ENCODE measurements at places on chromosomes 6 and 20.

DNA sequence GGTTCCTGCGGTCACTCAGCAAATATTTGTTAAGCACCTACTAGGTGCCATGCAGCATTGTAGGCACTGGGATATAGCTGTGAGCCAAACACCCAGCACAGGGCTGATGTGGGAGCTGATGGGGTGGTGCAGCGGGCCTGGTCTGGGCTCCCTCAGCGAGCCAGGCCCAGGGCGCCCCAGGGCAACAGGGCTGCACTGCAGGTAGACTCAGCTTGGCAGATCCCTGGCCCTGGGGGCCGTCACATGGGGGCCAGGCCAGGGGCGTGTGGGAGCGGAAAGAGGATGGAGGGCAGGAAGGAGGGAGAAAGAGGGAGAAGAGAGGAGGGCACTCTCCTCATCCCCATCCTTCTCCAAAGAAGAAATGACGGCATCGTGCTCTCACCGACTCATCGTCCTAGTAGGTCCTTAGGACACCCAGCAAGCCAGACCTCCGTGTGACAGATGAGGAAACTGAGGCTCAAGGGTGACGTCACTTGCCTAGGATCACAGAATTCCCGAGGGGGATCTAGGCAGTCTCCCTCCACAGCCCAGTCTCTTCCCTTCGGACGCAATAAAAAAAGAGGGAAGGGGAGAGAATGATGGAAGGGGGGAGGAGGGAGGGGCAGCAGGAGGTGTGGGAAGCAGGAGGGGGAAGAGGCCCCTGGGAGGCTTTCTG is 53.3 kb downstream of the RBM38 start:
- no peak for DNase-seq

- DNase-seq, result no peak
Measured at GRCh38 chr20:32839982-32840285, 18.8 kb upstream of the EFCAB8 start.

DNA sequence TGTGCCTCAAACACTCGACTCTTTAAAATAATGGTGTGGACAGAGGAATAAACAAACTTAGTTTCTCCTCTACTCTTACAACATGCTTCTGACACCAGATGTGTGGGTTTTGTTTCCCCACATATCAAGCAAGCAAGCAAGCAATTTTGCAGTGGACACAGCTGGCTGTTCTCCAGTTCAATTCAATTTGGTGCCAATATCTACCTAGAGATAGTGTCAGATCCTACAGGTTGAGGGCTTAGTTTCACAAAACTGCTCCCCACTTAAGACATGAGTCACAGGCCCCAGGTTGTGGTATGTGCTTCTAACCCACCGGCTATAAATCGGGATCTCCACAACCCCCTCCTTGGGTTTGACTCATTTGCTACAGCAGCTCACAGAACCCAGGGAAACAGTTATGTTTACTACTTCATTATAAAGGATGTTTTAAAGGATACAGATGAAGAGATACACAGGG is 131.4 kb upstream of the TRAF3IP2 start:
- DNase-seq, result no peak

GRCh38 chr20:37837924-37838323 is 65.0 kb upstream of the VSTM2L start:
- DNase-seq, result no peak

DNA sequence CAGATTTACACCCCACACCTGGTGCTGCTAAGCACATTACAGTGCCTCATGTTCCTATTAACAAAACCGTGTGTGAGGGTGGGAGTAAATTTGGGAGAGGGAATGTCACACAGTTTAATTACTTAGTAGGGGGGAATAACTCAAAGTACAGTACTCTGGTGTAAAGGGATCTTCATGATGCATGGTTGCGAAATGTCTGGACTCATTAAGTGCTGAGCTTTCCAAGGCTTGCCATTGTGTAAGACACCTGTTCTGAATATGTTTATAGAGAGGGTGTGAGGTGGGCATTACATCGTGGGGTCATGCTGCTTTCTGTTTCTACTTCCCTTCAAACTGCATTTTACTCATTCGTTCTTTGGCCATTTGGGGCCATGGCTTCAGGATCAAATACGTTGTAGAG is 181.2 kb downstream of the ADGRG6 start:
- DNase-seq, result no peak

- no peak for DNase-seq
Measured at GRCh38 chr20:3051385-3052019, 5.7 kb downstream of the MRPS26 start.

DNA sequence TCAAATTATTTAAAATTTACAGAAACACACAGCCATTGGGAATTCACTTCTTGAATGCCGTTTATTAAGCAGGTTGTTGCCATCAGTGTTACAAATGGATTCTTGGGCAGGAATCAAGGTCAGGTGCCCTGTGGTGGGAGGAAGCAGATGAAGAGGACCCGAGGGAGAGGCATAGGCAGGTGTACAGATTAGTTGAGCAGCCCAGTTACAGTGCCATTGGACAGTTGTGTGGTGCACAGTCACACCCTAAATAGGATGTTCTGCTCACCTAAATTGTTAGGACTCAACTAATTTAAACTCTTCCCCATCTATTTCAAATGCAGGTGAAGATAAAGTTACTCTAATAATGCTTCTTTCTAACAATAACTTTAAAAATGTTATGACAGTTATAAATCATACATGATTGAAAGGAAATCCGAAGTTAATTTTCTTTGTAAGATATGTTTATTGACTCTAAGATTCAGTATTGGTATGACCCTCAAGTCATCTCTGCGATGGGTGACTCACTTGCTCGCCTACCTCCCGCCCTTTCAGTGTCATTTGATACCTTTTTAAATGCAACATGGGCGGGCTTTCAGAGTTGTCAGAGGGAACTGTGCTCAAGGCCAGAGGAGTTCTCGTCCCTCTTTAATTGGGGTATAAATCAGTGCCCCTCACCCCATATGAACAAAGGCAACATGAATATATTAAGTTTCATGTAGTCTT is 35.1 kb downstream of the DSE start:
- DNase-seq, result no peak

DNA sequence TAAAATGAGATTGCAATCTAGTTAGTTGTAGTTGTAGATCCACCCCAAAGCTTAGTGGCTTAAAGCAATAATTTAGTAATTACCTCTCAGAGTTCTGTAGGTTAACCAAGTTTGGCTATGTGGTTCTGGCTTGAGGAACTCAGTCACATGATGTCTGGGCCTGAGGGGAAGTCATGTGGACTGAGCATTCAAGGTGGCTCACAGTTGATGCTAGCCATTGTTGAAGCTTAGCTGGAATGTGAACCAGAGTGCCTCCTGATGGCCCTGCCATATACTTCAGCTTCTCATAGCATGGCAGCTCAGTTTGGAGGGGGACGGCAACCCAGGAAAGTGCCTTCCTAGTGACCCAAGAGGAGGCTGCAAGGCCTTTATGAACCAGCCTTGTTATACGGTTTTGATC is 263.2 kb upstream of the RNF217 start:
- no peak for DNase-seq

- DNase-seq, result no peak
Measured at GRCh38 chr20:39518654-39519053, 556.5 kb downstream of the DHX35 start.

DNA sequence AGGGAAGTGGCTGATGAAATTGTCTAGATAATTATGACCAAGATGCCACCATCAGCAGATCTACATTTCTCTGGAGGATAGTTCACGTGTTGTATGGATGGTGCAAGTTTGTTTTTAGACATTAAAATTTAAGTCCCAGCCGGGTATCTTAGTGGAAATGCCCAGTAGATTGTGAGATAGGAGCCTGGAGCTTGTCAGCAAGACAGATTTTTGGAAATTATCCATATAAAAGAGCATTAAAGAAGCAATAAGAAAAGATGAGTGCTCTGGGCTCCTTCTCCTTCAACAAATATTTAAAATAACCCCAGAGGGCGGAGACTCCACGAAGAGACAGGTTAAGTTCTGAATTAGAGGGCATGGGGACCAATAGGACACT is 47.6 kb upstream of the SMLR1 start:
- no peak for DNase-seq

- DNase-seq, result no peak
Measured at GRCh38 chr20:41232973-41233926, 84.3 kb downstream of the ZHX3 start.

GRCh38 chr20:8994045-8994444 is 74.8 kb upstream of the PLCB4 start:
- DNase-seq, result no peak

GRCh38 chr20:37649676-37650370 is 44.0 kb upstream of the CTNNBL1 start:
- no peak for DNase-seq

- DNase-seq, result no peak
Measured at GRCh38 chr20:36607586-36608387, 2.2 kb downstream of the RAB5IF start.

- DNase-seq, result no peak
Measured at GRCh38 chr6:102619585-102619984, 1226.1 kb downstream of the GRIK2 start.

GRCh38 chr6:24704468-24704867 is 14.5 kb downstream of the C6orf62 start:
- DNase-seq, result no peak

DNA sequence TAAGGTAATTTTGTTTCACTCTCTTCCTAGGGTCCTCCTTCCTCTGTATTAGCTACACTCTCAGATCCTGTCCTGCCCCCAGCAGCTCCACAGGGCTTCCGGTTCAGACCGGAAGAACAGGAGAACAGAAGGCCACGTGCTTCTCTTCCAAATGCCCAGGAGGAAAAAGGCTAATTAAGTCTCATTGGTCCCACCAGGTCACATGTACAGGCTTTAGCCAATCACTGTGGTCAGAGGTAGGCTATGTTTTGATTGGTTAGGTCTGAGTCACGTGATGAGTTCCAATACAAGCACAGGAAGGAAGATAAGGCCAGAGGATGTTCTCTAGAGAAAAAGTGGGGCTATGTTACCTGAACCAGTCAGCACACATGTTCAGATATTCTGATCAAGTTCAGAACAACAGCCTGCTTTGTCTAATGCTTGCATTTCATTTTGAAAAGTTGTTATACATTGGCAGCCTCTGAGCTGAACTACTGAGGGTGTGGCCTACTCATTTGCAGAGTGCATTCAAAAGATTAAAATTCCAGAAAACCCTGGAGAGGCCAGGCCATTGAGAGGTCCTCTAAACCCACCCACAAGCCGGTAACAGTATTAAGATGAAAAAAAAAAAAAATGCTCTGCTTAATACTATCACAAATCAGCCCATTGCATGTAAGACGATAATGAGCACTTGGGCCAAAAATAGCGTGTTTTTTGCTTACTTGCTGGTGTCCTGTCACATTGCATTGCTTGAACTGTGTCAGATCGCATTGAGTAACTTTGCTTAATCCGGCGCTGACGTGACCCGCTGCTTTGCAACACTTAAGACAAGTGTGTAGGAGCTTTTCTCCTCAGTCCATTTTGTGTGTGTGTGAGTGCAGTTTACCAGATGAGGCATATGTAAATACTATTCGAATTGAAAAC is 170.3 kb downstream of the TSHZ2 start:
- no peak for DNase-seq

DNA sequence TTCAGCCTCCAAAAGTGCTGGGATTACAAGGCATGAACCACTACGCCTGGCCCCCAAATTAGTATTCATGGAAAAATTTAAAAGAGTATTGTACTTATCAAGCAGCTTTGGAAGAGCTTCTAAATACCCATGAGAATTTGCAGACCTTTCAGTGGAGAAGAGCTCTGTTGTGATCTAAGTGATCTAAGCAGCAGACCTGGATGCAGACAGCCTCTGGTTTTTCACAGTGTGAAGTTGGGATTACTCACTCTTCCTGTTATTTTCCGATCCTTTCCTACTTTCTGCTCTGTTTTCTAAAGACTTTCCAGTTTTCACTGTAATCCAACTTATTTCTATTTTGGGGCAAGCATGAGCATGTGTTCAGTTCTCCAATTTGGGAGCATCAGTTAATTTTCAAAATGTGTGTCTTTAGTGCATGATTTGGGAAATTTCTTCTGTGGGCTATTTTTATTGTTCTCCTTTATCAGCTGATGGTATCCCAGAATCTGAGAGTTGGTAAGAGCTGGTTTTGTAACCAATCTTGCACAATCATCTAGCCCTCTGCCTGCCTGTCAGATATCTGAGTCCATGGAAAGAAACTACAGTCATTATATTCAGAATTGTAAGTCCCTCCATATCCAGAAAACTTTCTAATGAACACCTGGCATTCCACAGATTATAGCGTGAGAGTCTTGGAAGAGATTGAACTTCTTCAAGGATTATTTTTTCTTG is 207.7 kb upstream of the DTNBP1 start:
- no peak for DNase-seq

DNA sequence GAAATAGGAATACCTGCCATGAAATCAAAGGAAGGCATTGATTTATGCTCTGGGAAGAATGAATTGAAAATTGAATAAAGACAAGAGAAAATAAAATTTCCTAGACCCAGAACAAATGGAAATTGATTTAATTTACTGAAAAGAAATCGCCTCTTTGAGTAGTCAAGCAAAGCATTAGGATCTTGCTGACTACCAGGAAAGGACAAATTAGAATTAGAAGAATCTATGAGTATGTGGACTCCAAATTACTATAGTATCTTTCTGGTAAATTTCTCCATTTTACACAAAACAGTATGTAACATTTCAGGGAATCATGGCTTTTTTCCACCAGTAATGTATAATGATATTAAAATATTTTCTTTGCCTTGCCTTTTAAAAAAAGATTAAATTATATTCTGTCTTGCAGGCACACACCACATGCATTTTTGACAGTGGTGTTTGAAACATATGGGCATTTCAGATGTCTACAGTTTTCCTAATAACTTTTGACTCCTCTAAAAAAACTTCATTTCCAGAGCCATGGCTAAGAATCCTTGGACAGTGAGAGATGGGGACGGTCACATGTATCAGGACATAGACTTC is 768.7 kb upstream of the NRSN1 start:
- no peak for DNase-seq

DNA sequence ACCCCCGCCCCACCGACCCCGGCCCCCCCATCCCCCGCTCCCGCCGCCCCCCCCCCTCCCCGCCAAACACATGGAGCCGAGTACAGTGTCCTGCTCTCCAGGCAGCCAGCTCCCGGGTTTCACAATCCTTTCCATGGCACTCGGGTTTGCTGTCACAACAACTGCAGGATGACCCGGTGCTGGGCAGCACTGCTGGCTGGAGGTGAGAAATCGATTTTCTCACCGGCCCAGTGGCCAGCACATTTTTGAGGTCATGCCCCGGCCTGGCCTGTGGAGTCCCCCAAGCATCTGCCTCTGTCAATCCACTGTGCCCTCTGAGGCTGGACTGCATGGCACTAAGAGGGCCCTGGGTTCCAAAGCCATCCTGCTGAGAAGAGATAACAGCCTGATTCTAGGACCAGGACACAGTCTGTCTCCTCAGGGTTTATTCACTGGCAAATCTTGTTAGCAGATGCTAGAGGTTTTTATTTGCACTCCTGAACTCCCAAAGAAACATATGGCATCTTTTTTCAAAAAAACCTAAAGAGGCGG is 129.5 kb downstream of the NFATC2 start:
- DNase-seq, result no peak

GRCh38 chr20:33663161-33664084 is 1.3 kb downstream of the C20orf144 start:
- peak; percentile 74 for DNase-seq

GRCh38 chr6:132247381-132248159 is 153.7 kb downstream of the MOXD1 start:
- DNase-seq, result no peak

- DNase-seq, result no peak
Measured at GRCh38 chr20:11329271-11329670, 588.4 kb upstream of the BTBD3 start.

GRCh38 chr6:20332441-20333006 is 69.2 kb upstream of the E2F3 start:
- no peak for DNase-seq

GRCh38 chr6:141117874-141118273 is 1014.9 kb upstream of the GJE1 start:
- DNase-seq, result no peak

All from NCI-H2227 treated with DMSO at 0.1 percent for 48 hours (cell line).